NCI-H1930 (cell line): ENCODE measurements at places on chromosomes 1 and 21.

- DNase-seq: peak; percentile 26
Observed at GRCh38 chr1:206982216-206982615, 12.0 kb upstream of the FCAMR start.

GRCh38 chr1:212700223-212700891, 717 bp upstream of the BATF3 start:
- no peak for DNase-seq

DNA sequence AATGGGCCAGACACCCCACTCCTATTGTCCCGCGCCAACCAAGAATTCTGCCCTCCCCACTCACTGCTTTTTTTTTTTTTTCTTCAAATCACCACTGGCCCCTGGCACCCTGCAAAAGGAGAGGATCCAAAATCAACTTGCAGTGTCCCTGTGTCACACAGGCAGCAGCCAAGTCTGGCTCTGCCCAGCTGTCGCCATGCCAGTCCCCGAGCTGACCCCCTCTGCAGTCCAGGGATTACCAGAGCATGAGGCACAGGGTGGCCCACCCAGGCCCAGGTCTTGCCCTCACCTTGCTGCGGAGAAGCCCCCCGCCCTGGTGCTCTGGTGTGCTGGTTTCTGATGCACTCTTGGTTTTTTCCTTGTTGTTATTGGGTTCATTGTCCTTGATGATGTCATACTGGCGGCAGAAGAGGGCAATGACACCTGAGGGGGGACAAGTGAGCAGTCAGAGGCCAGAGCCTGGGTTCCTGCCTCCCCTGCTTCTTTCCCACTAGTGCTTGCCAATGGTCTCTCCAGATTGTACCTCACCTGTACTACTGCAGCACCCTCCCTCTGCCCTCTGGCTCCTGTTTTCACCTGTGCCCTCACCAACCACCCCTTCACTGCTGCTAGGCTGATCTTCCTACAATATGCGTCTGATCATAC, 6.2 kb downstream of the FNDC5 start:
- no peak for DNase-seq

- DNase-seq: no peak
Observed at GRCh38 chr1:1966071-1966740, 37.4 kb downstream of the CFAP74 start.

GRCh38 chr1:109491372-109491771, 2.5 kb upstream of the CYB561D1 start:
- DNase-seq: no peak

DNA sequence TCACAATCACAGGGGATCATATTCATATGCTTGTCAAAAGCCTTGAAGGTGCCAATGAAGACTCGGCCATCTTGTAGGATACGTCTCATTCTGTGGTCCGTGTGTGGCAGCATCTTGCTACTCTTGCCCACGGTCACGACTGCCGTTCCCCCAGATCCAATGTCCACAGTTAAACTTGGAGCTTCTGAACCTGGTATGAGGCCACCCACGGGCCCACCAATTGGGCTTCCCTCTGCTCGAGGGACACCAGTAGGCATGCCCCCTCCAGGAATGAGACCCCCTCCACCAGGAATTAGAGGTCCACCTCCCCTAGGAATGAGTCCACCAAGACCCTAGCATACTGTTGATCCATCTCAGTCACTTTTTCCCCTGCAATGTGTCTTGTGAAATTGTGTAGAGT, 39.6 kb downstream of the MORN1 start:
- DNase-seq: no peak

DNA sequence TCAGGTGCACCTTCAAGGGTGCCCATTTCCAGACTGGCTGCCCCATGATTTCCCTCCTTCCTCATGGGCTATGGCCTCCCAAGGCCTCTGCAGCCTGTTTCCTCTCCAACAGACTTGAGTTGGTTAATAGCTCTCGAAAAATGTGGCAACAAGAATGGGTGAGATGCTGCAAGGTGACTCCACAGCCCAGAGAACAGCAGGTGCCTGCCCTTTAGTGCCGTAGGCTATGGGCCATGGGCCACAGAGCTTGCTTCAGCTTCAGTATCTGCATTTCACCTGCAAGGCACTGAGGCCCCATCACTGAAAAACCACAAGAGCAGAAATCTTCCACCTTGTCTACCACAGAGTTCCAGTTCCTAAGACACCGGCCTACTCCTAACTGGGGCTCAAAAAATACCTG, 122.0 kb downstream of the ETS2 start:
- no peak for DNase-seq

DNA sequence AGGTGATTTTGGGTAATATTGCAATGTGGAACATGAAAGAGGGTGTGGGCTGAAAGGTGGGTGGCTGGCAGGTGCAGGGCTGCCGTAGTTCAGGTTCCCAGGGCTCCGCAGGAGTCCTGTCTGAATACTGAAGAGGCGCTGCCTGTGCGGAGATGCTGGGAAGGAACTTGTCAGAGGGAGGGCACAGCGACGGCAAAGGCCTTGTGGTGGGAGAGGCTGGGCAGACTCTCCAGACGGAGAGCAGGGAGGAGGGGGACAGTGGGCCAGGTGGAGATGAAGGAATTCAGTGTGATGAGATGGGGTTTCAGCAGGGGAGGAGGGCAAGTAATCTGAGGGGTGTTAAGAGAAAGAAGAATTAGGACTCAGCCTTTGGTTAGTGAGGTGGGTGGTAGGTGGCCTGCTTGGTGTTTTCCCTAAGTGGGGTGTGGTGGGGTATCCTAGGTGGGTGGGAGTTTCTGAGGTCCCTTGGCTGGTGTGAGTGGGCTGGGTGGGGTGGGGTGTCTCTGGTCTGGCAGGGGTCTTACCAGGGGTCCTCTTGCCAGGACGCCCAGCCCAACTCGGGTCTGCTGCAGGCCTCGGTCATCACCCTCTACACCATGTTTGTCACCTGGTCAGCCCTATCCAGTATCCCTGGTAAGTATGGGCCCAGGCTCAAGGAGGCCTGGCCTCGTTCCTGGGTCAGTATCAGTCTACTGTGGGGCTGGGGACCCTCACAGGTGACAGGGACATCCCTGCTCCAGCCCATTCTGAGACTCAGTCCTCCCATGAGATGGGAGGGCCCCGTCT, 15.6 kb downstream of the SERINC2 start:
- DNase-seq: no peak

- no peak for DNase-seq
Observed at GRCh38 chr21:42155045-42155855, 63.7 kb upstream of the ABCG1 start.

GRCh38 chr1:87872189-87872588, 543.5 kb downstream of the LMO4 start:
- DNase-seq: no peak

DNA sequence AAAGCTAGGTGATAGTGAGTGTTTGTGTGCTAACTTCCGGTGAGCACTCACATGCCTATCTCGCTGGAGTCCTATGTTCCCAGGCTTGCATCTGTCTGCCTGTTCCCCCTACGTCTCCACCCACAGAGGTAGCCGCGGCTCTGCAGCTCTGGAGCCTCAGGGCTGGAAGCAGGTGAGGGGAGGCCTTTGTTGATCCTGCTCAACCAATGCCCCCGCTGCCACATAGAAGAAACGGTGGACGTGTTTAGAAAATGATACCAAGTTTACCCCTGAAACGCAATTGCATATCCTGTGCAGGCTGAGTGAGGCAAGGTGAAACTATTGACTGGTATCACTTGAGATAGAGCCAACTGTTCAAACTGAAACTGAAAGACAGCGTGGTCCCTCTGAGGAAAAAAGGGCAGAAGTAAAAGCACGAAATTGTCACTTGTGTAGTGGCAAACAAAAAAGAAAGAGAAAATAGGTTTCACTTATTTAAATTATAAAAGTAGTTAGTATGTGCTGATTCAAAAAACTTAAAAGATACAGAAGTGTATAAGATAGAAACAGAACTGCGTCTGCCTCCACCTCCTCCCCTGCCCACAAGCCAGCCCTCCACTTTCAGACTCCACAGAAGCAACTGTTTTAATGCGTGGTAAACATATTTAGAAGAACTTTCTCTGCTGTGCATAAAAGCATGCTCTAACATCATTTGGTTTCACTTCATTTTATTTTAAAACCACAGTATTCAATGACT, 38.6 kb upstream of the ETS2 start:
- DNase-seq: no peak

DNA sequence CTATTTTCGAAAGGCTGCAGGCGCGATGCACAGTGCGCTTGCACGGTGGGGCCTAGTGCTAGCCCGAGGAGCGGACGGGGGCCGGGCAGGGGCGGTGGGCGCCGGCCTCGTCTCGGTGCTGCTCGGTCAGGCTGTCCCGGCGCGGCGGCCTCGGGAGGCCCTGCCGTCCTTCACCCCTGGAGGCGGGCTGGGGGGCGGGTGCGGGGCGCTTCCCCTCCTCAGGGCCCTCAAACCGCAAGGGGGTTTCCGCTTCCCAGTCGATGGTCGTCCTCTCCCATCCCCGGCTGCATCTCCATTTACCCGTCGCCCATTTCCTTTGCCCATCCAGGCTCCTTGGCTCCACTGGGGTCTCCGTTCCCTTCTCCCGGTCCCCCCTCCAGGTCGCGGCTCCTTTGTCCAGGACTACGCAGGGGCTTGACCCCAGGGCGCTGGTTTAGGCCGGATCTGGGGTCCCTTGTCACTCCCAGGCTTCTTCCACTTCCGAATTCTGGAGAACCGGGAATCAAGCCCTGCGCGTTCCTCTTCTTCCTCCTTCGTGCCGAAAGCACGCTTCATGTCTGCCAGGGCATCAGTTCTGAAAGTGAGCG, 196.3 kb upstream of the LMO4 start:
- no peak for DNase-seq

GRCh38 chr1:5765997-5766913, 226.0 kb downstream of the NPHP4 start:
- no peak for DNase-seq

DNA sequence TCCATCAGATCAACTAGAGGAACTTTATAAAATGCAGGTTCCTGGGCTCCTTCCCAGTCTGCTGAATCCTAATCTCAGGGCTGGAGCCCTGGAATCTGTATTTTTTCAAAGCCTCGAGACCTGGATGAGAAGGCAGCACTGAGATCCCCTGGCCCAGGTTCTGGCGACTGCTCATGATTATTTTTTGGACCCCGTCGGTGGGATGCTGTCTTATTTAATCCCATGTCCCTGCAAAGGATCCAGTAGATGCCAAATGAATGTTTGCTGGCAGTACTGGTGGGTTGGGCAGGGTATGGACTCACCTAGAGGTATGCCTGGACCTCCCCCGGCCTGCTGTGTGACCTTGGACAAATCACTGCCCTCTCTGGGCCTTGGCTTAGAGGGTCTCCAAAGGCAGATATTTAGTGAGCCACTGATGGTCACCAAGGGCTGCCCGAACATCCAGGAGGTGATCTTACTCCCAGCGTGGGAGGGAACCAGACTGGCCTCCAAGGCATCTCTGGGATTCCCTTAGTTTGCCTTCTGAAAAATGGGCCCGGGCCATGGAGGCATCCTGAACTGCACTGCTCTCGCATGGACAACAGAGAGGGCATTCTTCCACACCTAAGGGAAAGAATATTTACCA, 91.6 kb upstream of the RUNX3 start:
- DNase-seq: no peak

GRCh38 chr1:52741259-52741658, 15.0 kb downstream of the ZYG11B start:
- no peak for DNase-seq

GRCh38 chr1:52632732-52633290, at the start of gene SHISAL2A:
Gene SHISAL2A (plus strand): TSS chr1:52633168. CDS start chr1:52633494, 326 bp downstream.
- DNase-seq: peak; percentile 16

DNA sequence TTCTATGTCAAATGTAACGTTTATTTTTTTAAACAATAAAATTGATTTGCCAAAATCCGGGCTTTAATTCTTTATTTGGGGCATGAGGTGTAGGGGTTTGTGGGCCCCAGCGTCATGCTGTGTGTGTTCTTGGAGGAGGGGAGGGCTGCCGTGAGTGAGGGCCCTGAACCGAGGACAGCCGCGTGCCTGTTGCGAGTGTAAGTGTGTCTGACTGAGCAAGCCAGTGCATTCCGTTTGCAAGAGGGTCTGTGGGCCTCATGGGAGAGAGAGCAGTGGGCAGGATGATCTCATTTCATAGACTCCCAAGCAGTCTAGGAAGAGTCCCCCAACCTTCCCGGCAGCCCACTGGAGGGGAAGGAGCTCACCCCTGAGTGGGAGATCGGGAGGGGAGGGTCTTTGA, 21.4 kb upstream of the SPSB1 start:
- DNase-seq: no peak
